ENCODE measurements at places on chromosomes 3 and 15.

- peak; percentile 85 for DNase-seq
These were observed at the start of gene GPR160 for GRCh38 chr3:170037463-170038433. Gene GPR160, plus strand, starts transcription at chr3:170037995. Its CDS starts 45,978 bp downstream, at chr3:170083973.

GRCh38 chr15:98731712-98732450 lies 83.5 kb downstream of the IGF1R start:
- DNase-seq, result no peak

DNA sequence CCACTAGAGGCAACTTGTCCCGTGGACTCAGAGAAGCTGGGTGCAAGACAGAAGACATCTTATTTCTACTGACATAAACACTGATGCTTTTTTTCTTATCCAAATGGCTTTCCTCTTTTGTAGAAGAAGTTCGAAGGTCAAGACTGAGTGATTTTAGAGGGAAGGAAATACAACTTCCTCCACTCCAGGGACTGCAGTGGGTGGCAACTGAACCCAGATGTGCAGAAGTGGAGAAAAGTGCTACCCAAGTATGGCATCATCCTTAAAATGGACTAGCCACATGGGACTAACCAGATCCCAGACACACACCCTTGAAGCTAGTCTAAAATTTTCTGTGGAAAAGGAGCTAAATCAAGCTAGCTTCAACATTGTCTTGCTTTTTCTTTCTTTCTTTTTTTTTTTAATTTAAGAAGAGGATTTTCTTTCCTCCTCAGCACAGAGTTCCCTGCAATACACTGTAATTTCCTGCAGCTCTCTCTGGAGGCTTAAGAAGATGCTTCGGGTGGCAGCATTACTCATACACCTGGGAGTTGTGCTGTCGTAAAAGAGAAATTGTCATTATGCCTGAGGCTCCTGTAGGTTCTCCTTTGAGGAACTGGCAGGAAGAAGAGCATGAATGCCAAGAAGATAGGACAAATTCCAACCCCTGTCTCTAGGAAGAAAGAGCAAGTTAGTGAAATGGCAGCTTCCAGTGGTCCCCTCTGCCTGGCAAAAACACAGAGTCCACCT lies 3.8 kb upstream of the FRMD4B start:
- no peak for DNase-seq

DNA sequence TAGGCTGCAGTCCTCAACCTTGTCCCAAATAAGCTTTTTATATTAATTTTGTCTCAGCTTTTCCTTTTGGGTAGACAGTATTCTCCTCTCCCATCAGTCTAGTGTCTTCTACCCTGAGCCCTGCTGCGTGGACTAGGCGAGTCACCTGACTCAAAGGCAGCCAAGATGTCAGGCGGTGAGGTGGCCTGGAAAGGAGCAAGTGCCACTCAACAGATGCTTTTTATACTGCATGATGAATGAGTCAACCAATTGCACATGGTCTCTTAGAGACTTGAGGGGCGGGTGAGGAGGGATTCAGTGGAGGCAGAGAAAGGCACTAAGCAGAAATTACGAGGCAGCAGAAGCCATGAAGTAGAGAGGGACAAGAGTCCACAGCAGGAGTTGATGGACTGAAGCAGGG lies 95.9 kb downstream of the FRMD4B start:
- no peak for DNase-seq

- DNase-seq, result no peak
These were observed 120.2 kb downstream of the EPHA3 start for GRCh38 chr3:89227634-89228033.

DNA sequence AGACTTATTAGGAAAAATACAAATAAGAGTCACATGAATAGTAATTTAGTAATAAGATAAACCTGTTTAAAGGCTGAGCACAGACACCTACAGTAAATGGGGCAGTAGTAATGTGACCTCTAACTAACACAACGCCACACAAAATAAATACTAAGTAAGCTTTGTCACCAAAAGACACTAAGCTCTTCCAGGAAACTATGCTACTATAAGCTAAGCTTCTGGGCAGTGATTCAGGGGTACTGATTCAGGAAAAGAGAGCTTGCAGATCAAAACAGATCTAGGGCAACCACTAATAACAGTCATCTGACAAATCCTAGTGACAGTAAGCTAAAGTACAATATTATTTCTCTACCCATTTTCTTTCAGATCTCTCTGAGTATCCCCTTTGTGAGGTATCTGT lies 68.8 kb downstream of the PLOD2 start:
- DNase-seq, result no peak

DNA sequence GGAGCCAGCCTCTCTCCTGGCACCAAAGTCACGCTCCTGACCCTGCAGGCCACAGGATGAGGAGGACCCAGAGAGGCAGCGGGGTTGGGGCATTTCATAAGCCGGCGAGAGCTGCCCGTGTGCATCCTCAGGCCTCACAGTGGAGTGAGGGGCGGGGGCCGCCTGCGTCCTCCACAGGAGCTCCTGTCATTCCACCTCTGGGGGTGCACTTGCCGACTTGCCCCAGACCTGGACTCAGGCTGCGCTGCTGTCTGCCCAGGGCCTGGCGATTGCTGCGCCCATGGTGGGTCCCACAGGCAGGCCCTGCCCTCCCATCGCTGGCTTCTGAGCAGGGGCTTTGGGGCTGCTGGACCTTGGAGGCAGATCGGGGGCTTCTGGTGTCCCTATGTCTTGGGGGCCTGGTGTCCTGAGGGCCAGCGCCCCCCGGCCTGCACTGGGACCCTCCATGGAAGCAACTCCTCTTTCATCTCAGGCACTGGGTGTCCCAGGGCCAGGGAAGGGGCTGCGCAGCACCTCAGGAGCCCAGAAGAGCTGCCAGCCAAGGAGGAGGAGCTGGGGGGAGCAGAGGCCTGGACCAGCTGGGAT lies 184.0 kb downstream of the GOLGA6L6 start:
- DNase-seq, result peak; percentile 38

GRCh38 chr3:194168994-194169393 lies 33.0 kb downstream of the HES1 start:
- no peak for DNase-seq

- no peak for DNase-seq
These were observed 114.9 kb downstream of the TMEM266 start for GRCh38 chr15:76174654-76175053.

- no peak for DNase-seq
These were observed 123.8 kb upstream of the DAZL start for GRCh38 chr3:16728770-16729745.

GRCh38 chr15:85925649-85926237 lies 131.0 kb upstream of the KLHL25 start:
- DNase-seq, result no peak

GRCh38 chr3:135106445-135106844 lies 311.4 kb downstream of the EPHB1 start:
- peak; percentile 15 for DNase-seq

DNA sequence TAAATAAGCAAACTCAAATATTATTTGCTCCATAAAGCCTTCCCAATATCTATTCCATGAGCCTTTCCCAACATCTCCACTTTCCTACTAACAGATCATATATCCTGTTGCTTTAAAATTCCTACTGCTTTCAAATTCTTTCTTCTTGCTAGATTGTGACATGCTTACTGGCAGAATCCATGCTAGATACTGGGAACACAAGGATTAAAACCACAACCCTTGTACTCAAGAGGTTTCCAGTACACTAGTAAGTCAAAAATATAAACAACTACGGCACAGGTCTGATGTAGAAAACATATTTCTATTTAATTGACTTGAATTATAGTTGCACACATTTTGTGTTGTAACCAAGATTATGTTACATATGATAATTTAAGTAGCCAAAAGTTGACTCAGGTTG lies 275.0 kb downstream of the ZBTB20 start:
- no peak for DNase-seq

- DNase-seq, result peak; percentile 56
These were observed 32.4 kb upstream of the PIK3R4 start for GRCh38 chr3:130779031-130779430.

DNA sequence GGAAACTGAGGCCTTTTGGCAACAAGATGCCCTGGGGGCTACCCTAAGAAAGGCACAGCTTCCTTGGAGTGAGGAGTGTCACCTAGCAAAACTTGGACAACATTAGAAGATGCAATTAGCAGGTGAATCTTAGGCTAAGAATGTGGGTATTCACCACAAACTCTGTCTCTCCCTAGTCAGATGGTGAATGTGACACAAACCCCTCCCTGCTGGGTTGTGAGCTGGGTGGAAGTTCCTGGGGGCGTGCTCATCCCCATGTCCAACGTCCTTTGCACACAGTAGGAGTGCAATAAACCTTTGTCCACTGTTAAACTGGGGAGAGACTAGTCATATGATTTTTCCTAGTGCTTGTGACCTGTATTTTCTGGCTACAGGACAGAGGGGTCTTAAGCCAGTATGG lies 67.1 kb upstream of the SH3GL3 start:
- no peak for DNase-seq

DNA sequence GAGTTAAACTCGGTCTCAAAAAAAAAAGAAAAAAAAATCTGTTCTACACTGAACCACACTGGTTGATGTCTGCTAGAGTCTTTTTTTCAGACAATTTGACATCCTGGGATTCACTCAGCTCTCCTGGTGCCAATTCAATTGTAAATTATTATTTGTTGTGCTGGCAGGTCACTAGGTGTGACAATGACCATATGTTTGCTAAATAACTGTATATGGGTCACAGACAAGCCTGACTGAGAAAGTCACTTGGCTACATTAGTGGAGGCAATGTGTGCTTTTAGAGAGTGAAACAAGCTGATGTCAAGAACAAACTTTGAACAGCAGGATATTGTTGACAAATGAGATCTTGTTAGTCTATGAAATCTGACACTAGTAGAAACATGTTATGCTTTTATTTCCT lies 1379.1 kb downstream of the ZPLD1 start:
- no peak for DNase-seq

DNA sequence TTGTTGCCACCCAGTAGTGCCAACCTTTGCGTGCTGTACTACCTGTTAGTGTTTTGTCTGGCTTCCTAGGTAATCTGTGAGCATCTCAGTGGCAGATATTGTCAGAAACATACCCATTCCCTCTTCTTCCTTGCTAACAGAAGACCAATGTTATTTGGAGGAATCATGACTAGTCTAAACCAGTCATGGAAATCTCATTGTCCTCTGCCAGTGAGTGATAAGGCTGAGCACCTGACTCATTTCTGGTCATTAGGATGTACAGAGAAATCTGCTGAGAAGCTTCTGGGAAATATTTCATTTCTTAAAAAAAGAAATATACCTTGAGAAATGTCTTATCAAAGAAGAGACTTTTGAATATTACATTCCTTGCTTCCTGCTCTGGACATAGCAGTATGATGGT lies 70.1 kb upstream of the CDV3 start:
- no peak for DNase-seq

- DNase-seq, result no peak
These were observed 61.5 kb downstream of the ABTB1 start for GRCh38 chr3:127734181-127734720.

DNA sequence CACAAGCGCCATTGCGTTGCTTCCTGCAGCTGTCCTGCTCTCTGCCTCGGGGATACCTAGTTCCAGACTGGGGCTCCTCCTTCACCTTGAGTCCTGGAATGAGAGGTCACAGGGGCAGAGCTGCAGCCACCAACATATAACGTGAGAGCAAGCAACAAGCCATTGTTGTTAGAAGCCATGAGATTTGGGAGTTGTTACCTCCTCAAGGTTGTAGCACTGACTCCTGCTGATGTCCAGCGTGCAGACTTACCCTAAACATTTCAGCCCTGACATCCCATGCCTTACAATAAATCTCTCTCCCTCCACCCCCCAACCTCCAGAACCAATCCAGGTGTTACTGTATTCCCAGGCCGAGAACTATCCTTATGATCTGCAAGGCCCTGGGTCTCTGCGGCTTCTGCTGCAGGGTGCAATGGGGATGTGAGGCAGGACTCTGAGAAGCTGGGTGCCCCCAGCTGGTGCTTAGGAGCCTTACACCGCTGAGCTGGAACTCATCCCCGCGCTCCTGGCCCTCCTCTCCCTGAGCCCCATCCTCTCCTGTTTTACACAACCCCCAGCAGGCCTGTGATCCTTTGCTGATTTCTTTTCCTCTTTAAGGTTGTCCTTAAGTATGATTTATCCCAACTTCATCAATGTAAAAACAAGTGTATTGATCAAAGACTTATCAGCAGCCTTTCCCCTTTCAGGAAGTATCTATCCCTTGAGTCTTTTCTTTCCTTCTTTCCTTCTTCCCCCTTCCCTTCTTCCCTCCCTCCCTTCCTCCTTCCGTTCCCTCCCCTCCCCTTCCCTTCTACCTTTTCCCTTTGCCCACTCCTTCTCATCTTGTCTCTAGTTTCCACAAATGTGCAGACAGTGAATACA lies 84.2 kb upstream of the ABHD2 start:
- no peak for DNase-seq

- DNase-seq, result no peak
These were observed 677.8 kb downstream of the NTRK3 start for GRCh38 chr15:87578776-87579175.

- no peak for DNase-seq
These were observed 35.9 kb upstream of the SPRED1 start for GRCh38 chr15:38216763-38217162.

DNA sequence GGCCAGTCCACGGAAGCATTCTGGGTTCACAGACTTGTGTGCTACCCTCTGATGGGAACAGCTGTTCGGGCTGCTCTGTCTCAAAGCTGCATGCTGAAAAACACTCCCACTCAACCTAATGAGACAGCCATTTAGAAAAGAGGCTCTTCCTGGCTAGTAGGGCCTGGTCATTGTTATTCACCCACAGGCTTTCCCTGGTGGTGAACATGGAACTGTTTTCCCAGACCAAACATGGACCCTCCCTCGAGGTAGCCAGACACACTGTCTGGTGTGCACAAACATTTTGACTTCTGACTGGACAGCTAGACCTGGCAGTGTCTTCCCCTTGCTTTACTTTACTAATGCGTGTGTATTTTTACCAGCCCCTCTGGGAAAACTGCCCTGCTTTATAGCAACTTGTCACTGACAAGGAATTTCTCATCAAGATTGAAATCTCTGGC lies 39.0 kb downstream of the MECOM start:
- no peak for DNase-seq

- DNase-seq, result no peak
These were observed 19.2 kb downstream of the DYNC1LI1 start for GRCh38 chr3:32551496-32551895.

- no peak for DNase-seq
These were observed 1037.9 kb downstream of the EPHA3 start for GRCh38 chr3:90145094-90145860.

GRCh38 chr15:39171944-39172368 lies 408.9 kb upstream of the THBS1 start:
- DNase-seq, result no peak

- no peak for DNase-seq
These were observed 175.7 kb downstream of the STAG1 start for GRCh38 chr3:136576279-136577009.

GRCh38 chr15:63514531-63514943 lies 10.1 kb downstream of the USP3 start:
- no peak for DNase-seq

Measured in GM20000 (cell line).